ENCODE measurements at places on chromosomes 7 and 10.

DNA sequence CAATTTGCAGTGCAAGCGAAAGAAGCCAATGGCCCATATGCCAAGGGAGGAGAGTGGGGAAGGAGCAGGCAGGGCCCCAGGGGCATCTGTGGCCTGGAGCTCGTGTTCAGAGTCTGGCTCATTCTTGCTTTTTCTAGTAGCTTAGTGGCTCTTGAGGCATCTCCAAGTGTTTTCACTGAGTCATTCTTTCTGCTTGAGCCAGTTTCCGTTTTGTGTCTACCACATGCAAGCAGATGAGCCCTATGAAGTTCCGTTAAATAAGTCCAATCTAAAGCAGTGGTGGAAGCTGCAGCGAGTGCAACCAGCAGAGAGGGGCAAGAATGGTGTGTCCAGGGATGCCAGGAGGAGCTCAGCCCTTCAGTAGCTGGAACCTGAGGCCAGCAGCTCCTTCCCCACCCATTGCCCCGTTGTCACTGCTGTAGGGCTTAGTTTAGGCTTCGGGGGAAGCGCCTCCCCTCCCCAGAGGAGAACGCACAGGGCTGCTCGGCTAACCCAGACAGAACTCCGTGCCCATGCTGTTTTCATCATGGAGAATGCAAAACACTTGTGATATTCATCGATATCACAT, 57.4 kb upstream of the EBF3 start:
- DNase-seq: no peak

GRCh38 chr7:92740700-92741126, 95.7 kb downstream of the CDK6 start:
- DNase-seq: no peak

GRCh38 chr10:52883996-52884871, 111.7 kb upstream of the MBL2 start:
- DNase-seq: no peak

- DNase-seq: no peak
Measured at GRCh38 chr10:131312478-131312836, 936 bp upstream of the TCERG1L start.

DNA sequence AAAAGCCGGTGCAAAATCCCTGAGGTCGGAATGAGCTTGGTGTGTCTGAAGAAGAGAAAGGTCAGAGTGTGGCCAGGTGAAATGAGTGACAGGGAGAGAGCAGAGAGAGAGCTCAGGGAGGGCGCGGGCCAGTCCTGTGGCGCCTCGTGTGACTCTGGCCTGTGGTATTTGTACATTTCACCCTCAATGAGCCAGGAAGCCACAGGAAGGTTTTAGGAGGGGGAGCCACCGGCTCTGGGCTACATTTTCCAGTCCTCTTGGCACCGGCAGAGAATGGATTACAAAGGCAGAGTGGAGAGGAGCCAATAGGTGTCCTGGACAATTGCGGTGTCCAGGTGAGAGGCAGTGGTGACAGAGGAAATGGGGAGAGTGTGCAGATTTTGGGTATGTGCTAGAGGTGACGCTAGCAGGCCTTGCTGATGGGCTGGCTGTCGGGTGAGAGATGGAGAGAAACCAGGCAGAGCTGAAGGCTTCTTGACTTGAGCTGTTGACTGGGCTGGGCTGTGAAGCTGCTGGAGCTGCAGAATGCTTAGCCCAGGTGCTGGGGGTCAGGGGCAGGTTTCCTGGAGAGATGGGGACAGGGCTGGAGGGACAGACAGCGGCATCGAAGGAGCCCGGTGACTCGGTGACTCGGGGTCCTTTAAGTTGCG, 38.1 kb downstream of the COL13A1 start:
- DNase-seq: no peak

Measured in NCI-H2029 treated with DMSO at 0.1 percent for 48 hours (cell line).